Astrocyte (in vitro differentiated cells and primary cell): ENCODE measurements at places on chromosomes 3 and 15.

DNA sequence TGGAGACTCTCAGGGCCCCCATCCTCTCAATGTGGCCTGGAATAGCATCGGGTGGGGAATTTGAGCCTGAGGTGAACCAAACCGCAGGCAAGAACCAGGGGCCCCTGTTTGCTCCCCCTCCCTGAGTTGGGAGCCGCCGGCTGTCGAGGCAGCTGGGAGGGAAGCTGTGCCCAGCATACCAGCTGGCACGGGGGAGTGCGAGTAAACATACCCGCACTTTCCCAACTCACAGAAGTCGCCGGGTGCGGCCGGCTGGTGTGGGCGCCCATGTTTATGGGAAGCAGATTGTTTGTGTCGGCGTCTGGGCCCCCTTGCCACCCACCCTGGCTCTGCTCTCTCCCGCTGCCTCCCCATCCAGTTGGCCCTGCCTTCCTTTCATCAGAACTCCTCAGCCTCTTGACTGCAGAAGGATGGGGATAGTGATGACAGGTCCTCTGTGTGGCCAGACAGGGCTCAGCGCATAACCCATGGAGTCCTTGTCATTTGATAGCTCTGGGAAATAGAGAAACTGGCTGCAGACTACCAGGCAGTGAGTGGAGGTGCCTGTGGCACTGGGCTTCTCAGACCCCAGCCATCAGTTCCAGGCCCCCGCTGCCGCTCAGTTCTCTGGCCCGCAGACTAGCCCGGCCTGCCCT lies 60.4 kb downstream of the CACNA2D2 start:
- no peak for DNase-seq

- peak; percentile 44 for DNase-seq
These were observed 470.8 kb downstream of the SOX2 start for GRCh38 chr3:182182531-182182968.

DNA sequence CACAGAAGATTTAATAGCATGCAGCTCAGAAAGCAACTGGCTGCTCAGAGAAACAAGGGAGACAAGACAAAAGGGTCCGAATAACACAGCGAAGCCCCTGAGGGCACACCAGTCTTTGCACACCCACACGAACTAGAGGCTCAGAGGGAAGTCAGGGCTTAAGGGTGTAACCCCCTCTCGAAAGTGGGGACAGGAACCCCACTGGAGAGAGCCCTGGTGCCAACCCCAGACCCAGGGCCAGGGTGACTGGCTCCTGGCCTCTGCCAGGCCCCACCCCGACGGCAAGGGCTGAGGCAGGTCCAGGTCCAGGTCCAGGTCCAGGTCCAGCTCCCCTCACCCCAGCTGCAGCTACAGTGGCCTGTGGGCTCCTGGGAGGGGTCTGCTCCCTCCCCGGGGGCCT lies 10.5 kb upstream of the PRR23E start:
- no peak for DNase-seq

DNA sequence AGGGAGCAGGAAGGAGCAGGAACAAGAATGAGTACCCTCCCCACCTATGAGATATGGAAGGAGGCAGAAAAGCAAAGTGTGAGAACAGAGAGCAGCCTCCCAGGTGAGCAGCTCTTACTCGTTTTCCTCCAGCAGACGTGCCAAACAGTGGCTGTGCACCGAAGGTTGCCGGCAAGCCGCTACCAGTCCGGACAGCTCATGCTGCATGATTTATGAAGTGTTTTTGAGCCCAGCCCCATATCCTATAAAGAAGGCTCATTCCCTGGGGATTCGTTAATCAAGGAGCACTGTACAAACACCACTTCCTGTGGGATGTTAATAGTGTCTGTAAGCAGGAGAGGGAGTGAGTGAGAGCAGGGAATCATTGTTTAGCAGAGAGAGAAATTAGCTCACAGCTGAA lies 118.3 kb upstream of the FOXB1 start:
- DNase-seq: peak; percentile 36

DNA sequence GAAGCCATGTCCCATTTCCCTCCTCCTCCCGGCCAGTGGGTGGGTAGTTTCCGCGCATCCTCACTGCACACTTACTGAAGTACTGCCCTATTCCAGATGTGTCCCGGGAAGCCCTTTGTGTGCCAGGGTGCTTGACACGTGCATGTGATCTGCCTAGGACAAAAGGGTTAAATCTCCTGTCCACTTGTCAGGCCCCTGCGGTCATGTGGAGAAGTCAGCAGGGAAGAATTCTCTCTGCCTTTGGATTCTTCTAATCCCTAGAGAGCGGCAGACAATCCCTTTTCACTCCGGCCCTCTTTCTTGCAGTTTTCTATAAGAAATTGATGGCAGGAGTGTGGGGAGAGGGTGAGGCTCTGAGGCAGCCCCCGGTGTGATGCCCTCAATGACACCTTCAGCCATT lies 19.8 kb downstream of the ST8SIA2 start:
- DNase-seq: no peak

- DNase-seq: no peak
These were observed 361 bp upstream of the LCMT2 start for GRCh38 chr15:43330780-43331087.

- no peak for DNase-seq
These were observed 43.5 kb upstream of the OSBPL11 start for GRCh38 chr3:125638799-125639198.

DNA sequence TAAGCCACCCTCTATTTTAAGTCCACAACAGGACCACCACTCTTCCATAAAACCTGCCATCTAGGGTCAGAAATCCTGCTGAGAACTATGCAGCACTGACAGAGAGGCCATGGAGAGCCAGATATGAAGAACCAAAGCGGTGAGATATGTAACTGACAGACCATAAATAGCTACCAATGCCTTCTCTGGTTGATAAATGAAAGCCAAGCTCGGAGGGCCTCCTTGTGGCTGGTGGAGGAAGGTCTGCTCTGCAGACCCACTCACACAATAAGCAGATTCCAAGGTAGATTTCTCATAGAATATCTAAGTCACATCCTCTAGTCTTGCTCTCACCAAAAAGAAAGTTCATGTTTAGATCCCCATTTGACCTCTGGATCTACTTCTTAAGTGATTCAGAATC lies 38.9 kb downstream of the RYK start:
- peak; percentile 36 for DNase-seq

DNA sequence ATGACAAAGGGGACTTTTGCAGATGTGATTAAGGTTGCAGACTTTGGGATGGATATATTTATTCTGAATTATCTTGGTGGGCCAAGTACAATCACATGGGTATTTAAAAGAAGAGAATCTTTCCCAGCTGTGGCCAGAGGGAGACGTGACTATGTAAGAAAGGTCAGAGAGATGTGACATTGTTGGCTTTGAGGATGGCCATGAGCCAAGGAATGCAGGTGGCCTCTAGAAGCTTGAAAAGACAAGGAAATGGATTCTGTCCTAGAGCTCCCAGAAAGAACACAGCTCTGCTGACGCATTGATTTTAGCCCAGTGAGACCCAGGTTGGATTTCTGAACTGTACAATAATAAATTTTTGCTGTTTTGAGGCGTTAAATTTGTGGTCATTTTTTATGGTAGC lies 616.0 kb upstream of the TBL1XR1 start:
- DNase-seq: peak; percentile 66

- no peak for DNase-seq
These were observed 157.3 kb upstream of the UBE2E1 start for GRCh38 chr3:23648326-23648995.
